ENCODE measurements at places on chromosomes 5 and 9.

DNA sequence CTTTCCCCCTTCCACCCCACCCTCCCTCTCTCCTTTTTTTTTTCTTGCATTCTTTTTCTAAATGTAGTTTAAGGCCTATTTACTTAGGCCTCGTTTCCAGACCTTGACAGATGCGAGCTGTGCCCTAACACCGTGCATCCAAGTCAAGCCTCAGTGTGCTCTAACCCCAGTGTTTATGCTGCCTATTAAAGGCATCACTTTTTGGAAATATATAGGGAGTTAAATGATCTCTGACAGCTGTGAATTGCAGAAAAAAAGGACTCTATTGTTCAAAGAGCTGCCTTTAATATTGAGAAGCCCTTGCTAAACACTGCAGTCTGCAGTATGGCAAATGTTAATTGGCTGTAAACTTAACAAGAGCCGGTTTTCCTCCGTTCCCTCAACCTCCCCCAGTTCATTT is 270.4 kb upstream of the TUT7 start:
- DNase-seq = no peak

- DNase-seq = no peak
These were observed 451.7 kb upstream of the DAP start for GRCh38 chr5:11212706-11213105.

DNA sequence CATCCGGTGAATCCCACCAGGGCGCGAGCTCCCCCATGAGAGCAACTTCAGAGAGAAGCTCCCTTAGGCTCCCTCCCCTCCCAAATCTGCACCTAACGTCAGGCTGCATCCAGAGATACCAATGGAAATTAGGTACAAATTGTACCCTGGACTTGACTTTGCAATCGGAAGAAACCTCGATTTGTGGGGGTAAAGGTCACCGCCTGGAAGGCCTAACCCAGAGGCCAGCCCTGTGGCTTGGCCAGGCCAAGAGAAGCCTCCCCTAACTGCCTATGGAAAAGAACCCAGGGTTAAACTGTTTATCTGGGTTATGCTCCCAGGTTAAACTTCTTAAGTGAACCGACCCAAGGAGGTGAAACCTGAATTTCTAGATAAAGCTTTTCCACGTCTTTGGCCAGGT is 80.4 kb downstream of the GTF3C4 start:
- DNase-seq = no peak

GRCh38 chr5:78151594-78152271 is 142.8 kb downstream of the AP3B1 start:
- DNase-seq = no peak

GRCh38 chr5:132876020-132876759 is 2.7 kb downstream of the LEAP2 start:
- DNase-seq = no peak

GRCh38 chr9:126151031-126151685 is 175.5 kb upstream of the MVB12B start:
- DNase-seq = no peak

- DNase-seq = peak; percentile 53
These were observed 41.0 kb upstream of the SLC36A1 start for GRCh38 chr5:151406322-151406947.

- no peak for DNase-seq
These were observed 23.1 kb downstream of the NIM1K start for GRCh38 chr5:43215073-43215631.

GRCh38 chr5:141431286-141431685 is 979 bp downstream of the PCDHGA12 start:
- DNase-seq = no peak

Data from HEK293T (cell line).